ENCODE measurements at places on chromosomes 7 and 10.

GRCh38 chr10:13492493-13493180 lies 36.2 kb downstream of the BEND7 start:
- no peak for DNase-seq

DNA sequence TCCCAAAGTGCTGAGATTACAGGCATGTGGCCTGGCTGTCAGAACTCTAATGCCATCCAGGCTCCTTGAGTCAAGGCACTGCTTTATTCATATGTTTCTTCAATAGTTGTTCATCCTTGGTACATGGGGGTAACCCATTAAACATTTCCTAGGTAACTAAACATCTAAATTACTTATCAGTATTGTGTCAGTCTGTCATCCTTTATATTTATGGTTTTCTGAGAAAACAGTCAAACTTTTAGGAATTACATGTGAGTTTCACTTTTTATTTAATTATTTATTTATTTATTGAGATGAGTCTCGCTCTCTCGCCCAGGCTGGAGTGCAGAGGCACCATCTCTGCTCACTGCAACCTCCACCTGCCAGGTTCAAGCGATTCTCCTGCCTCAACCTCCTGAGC lies 45.5 kb upstream of the LAMB1 start:
- no peak for DNase-seq

GRCh38 chr7:101370836-101371235 lies 8.2 kb downstream of the COL26A1 start:
- DNase-seq, result no peak

- no peak for DNase-seq
Observed at GRCh38 chr7:52670608-52671225, 364.7 kb upstream of the POM121L12 start.

- DNase-seq, result no peak
Observed at GRCh38 chr7:117937753-117938483, 64.7 kb upstream of the CTTNBP2 start.

GRCh38 chr10:129024046-129024445 lies 443.0 kb upstream of the MGMT start:
- DNase-seq, result no peak

DNA sequence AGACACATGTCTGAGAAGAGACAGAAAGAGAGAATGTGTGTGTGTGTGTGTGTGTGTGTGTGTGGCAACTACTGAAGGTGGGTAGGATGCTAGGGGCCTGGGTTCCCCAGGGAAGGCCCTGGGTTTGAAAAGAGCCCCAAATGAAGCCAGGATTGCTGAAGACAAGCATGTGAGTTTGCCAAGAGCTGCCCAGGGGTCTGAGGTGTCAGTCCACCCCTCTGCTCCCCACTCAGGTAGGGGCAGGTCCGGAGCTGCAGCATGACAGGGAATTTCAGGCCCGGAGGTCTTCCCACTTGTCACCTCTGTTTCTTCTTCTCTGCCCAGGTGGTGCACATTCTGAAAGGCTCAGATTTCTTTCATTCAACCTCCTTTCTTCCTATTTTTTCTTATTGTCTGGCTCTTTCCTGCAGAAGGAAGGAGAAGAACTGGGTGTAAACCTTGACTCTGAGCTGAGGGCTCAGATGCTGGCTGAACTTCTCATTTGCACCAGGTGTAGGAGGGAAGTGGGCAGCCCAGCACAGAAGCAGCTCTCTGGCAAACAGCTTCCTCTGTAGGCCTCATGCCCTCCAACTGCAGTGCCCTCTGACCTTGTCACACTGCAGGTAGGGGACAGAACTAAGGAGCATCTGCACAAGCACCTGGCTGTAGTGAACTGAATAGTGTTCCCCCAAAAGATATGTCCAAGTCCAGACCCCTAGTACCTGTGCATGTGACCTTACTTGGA lies 79.6 kb upstream of the LRRC4 start:
- no peak for DNase-seq

- DNase-seq, result peak; percentile 86
Observed at GRCh38 chr10:43396928-43397624, 11.9 kb downstream of the HNRNPF start.

GRCh38 chr7:151194188-151194587 lies 7.1 kb upstream of the ASB10 start:
- no peak for DNase-seq

- DNase-seq, result no peak
Observed at GRCh38 chr7:118252087-118252486, 27.6 kb downstream of the ANKRD7 start.

DNA sequence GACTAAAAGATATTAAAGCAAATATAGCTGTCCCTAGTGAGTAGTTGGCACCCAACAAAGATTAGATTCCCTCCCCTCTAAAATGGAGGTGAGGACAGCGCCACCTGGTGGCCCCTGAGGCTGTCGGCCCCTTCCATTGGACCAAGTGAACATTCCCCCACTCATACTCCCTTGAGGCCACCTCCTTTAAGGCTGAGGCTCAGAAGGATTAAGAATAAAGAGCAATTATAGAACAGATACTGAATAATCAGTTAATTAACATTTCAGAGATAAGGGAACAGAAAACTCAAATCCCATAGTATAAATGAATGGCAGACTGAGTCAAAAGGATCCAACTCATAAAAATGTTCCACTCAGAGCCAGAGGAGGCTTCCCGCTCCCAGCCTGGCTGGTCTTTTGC lies 130.4 kb upstream of the GHITM start:
- DNase-seq, result no peak

GRCh38 chr10:12772797-12773587 lies 228.5 kb downstream of the CCDC3 start:
- DNase-seq, result no peak

- DNase-seq, result no peak
Observed at GRCh38 chr10:96236876-96237275, 34.5 kb downstream of the BLNK start.

- no peak for DNase-seq
Observed at GRCh38 chr10:103692436-103692951, 162.9 kb downstream of the SH3PXD2A start.

DNA sequence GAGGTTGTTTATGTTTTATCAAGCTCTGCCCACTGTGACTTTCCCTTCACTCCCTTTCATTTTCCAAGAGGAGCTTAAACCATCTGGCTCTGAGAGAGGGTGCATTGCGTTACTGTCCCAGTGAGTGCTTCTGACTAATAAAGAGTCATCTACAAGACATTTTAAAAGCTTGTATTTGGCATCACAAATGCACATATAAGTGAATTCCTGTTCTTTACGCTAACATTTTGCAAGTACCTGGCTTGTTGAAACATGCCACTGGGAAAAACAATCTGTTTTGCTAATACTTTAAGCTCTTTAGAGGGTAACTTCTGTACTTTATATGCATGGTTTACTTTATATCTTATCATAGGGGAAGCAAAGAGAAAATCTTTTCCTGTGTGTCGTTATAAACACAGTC lies 534.6 kb upstream of the POM121L12 start:
- DNase-seq, result no peak

- DNase-seq, result no peak
Observed at GRCh38 chr10:69240455-69240854, 20.3 kb downstream of the HKDC1 start.

- no peak for DNase-seq
Observed at GRCh38 chr7:83921271-83921940, 272.5 kb upstream of the SEMA3E start.

GRCh38 chr7:27462575-27463270 lies 200.0 kb downstream of the HIBADH start:
- DNase-seq, result peak; percentile 31

GRCh38 chr10:102965311-102965851 lies 47.3 kb downstream of the CNNM2 start:
- DNase-seq, result no peak

DNA sequence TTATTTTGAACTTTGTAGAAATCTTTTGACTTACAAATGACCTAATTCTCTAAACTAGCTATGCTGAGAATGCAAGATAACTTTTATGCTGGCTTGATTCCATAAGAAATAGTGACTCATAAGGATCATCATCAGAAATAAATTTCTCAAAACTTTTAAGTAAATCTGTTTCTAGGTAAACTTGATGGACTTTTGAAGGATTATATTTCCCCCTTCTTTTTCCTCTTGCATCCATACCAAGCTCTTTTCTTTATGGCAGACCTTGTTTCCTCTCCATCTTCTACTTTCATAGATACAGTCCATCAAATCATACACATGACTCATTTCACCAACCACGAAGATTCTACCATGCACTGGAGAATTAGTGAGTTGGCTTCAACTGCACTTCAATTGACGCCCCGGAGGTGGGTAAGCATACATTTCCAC lies 336.3 kb downstream of the KCNMA1 start:
- DNase-seq, result no peak

DNA sequence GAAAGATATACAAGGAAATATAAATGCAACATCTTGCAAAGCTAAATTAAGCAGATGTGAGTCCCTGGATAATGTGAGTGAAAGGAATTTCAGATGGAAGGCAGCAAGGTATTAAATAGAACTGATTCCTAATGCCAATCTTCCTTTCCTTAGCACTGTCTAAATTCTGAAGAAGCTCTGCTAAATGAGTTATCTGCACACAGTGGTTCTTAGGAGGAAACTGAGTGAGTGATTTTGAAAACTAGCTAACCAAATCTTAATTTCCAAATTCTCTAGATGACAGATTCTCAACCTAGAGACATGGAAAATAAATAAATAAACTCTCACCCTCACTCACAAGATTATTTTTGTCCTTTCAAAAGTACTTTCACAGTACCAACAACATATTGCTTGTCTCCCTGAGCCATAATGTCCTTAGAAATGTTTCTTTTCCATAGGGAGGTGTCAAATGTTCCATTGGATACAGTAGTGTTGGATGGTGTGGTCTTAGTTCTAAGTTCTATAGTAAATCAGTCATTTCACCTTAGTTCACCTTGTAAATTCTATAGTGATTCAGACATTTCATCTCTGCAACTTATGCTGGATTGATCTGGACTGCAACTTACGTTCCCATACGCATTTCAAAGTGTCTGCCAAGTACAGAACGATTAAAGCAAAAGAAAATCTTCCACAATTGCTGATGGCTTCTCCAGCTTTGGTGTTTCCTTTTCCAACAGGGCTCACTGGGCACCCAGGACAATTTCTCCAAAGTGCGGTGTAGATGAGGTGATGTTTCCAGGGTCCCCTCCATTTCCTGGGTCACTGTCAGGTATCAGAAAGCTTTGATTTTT lies 145.4 kb upstream of the FAM171A1 start:
- DNase-seq, result no peak

- DNase-seq, result peak; percentile 92
Observed at GRCh38 chr10:79239275-79239779, 107.9 kb upstream of the PPIF start.

- no peak for DNase-seq
Observed at GRCh38 chr7:390761-391410, 100.9 kb downstream of the FOXL3 start.

DNA sequence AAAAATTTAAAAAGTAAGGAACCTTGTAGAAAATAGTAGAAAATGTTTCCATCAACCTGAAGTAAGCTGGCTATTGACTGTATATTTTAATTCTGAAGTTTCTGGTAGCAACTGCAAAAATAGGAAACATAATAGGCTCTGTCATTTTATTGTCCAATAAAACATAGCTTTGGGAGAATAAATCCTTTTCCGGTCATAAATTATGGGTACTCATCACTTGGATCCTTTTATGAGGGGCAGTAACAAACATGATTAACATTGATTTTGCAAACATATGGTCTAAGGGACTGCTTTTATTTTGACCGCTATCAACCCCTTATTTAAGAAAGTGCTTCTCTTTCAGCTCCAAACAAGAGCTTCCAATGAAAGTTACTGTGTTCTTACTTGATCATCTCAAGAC lies 495.9 kb upstream of the ANKRD30A start:
- no peak for DNase-seq

DNA sequence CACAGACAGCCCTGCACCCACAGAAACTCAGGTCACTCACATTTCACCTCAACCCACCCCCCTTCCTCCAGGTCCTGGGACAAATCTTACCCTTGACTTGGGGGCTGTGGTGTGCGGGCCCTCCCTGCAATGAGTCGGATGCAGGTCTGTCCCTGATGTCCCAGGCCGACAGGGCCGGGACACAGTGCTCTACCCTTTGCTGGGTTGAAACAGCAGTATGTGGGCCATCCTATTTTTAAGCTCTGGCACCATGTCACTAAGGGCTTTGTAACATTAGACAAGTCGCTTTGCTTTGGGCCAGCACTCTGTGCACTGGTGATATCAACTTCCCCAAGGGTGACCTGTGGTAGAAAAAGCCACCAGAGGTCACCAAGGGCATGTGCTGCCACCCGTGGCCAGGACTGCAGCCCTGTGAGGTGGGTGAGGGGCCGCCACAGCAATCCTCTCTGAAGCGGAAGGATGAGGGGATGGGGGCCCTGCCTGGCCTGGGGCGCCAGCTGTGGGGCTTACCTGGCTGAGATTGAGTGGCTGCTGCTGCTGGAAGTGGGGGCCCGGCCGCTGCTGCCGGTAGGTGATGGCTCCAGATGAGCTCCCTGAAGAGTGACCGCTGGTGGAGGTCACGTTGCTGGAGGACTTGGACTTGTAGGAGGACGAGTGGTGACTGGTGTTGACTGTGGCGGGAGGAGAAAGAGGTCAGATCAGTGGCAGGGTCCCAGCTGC lies 51.3 kb downstream of the CLEC2L start:
- DNase-seq, result no peak

GRCh38 chr7:96013836-96014235 lies 241.5 kb downstream of the DYNC1I1 start:
- no peak for DNase-seq

GRCh38 chr7:74290553-74290950 lies 1.3 kb downstream of the CLIP2 start:
- no peak for DNase-seq

GRCh38 chr10:101646364-101646763 lies 48.6 kb downstream of the FBXW4 start:
- no peak for DNase-seq

- DNase-seq, result no peak
Observed at GRCh38 chr7:69032848-69033247, 565.4 kb upstream of the AUTS2 start.

DNA sequence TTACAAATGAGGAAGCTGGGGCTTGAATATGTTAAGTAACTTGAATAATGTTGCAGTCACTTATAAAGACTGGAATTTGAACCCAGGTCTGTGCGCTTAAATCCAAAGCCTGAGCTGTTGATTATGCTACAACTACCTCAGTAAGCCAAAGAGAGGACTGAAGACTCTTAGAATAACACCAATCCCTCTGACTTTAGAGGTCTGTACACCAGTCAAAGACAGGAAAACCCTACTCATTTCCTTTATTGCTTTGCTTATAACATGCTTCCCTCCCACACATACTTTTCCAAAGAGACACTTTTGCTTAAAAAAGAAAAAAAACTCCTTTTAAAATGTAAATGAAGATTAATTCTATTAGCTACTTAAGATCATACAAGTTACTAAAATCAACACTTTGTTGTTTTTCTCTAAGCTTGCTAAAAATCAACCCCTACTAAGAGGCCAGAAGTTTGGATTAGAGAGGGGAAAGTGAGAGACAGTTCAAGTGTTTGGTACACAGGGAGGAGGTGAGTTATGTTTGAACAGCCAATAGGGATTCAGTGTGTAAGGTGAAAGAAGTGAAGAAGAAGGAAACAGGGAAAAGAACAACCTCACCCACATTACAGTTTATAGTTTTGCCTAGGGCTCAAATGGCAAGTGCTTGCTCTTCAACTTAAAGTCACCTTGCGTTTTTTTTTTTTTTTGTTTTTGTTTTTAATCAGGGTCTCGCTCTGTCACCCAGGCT lies 74.8 kb downstream of the MDH2 start:
- DNase-seq, result no peak
